ENCODE measurements at places on chromosomes 4 and X. TPM values are rescaled to one million over a fixed set of nuclear protein-coding genes. Genes with fewer than 3 reads are reported as not detected.

POU4F2 gene
- total RNA-seq = not detected

KLB gene
- total RNA-seq = not detected

AADAT gene
- total RNA-seq = 5.7 TPM

RFC1 gene
- total RNA-seq = 36.3 TPM

BRCC3 gene
- 14.9 TPM for total RNA-seq

GABRB1 gene
- total RNA-seq = not detected

ZNF81 gene
- 13.3 TPM for total RNA-seq

GYPB gene
- 1.5 TPM for total RNA-seq

COQ2 gene
- total RNA-seq = 7.6 TPM

ATP2B3 gene
- 0.27 TPM for total RNA-seq

GSX2 gene
- total RNA-seq = not detected

DMP1 gene
- not detected for total RNA-seq

PAGE1 gene
- total RNA-seq = not detected

NHSL2 gene
- 28.8 TPM for total RNA-seq

SRPX gene
- total RNA-seq = 110 TPM

- no peak for DNase-seq
Observed at GRCh38 chr4:125231661-125232060, 83.1 kb upstream of the FAT4 start.

DNA sequence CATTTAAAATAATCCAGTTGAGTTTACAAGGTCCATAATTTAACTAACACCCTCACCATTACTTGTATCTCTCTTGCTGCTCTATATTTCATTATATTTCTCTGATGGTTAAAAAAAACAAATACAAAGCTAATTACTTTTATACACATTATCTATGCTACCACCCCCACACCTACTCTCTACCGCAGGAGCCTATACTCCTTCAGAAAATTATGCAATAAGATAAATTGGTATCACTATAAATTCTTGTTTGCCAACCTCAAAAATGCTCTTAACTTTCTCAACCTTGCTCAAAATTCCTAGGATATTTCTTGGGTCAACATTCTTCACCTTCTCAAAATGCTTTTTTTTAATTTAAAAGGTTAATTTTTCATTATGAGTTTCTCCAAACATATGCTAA is 282.7 kb downstream of the KCTD8 start:
- DNase-seq = no peak

- no peak for DNase-seq
Observed at GRCh38 chrX:8374041-8374825, 90.4 kb upstream of the VCX3B start.

DNA sequence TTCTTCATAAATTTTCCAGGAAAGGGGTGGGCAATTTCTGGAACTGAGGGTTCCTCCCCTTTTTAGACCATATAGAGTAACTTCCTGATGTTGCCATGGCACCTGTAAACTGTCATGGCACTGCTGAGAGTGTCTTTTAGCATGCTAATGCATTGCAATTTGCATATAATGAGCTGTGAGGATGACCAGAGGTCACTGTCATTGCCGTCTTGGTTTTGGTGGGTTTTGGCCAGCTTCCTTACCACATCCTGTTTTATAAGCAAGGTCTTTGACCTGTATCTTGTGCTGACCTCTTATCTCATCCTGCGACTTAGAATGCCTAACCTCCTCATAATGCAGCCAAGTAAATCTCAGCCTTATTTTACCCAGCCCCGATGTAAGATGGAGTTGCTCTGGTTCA is 577.8 kb downstream of the NLGN4X start:
- no peak for DNase-seq

DNA sequence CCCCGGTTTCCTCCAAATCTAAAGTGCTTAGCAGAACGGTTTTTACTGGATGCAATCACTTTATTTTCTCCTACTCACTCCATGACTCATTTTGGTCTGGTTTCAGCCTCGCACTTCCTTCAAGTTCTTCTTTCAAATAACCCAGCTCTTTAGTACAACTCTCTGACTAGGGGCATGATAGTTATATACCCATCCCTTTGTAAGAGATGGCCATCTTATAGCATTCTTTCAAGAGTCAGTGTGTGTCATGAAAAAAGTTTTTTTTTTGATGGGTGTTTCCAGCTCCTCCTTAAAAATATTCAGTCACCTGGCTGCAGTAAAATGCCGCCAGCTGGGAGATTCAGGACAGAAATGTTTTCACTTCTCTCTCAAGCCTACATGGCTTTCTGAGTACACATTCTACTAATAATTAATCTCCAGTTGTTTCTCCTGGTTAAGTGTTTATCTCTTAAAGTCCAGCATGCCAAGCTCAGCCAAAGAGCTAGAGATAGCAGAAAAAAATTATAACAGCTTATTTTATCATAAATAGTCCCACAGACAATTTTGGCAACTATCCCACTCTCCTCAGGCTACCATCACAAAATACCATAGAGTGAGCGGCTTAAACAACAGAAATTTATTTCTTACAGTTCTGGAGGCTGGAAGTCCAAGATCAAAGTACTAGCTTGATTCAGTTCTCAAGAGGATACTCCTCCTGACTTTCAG is 139.3 kb downstream of the GASK1B start:
- no peak for DNase-seq

- DNase-seq = no peak
Observed at GRCh38 chr4:100848841-100849240, 331.0 kb upstream of the EMCN start.

- no peak for DNase-seq
Observed at GRCh38 chr4:24956091-24956490, 43.2 kb upstream of the CCDC149 start.

- DNase-seq = no peak
Observed at GRCh38 chr4:2606960-2607506, 70.6 kb downstream of the FAM193A start.

DNA sequence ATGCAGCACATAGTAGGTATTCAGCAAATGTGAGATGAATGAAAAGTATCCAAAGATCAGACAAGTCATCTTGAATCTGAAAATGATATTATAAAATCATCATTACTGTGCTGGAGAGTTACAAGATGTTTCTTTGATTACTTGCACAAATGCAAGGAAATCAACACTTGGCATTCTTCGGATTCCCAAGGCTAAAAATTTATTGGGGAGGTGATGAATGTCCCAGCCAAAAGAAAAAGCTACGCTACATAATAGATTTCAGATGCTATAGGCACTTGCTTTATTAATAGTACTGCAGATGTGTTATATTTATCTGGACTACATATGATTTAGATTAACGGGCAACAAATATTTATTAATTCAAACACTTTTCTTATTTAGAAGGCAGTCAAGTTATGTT is 286.7 kb upstream of the TENM3 start:
- no peak for DNase-seq

DNA sequence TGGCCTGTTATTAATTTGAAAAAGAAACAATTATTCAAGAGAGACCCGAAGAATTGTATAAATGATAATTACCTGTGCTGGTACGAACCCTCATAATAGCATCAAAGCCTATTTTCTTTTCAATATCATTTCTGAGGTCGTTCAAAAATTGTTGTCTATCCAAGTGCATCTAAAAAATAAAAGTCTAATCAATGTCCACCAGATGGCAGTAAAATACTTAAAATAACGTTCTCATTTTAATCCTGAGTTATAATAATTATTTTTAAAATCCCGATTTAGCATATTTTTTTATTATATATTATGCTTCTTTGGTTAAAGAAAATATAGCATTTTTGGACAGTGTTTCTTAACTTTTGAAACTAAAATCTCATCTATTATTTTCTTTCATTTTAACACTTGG is 55.7 kb downstream of the METTL14 start:
- no peak for DNase-seq

DNA sequence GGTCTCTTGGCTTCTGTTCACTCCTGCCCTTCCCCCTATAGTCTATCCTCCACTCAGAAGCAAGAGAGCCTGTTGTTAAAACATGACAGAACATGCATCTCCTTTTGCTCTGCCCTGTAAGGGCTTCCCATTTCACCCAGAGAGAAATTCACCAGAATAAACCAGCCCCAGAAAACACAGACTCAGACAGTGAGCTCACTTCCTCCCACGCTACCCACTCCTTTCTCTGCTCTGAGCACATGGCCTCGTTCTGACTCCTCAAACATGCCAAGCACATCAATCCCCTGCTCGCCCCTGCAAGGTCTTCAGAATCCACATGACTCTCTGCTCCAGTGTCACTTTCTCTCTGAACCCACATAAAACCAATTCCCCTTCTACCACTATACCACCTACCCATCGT is 50.4 kb downstream of the MID1 start:
- no peak for DNase-seq

DNA sequence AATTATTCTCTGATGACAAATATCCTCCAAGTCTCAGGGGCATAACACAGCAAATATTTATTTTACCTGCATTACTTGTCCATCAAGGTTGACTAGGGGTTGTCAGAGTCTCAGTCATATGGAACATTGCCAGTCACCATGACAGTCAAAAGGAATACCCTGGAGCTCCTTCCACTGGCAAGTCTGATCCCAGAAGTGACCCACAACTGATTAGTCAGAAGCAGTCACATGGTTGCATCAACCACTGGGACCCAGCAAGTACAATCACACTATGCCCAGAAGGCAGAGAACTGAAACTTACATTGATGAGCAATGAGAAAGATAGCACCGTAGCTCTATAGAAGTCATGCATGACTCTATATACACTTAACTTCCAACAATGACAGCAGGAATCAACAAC is 41.9 kb upstream of the SOD3 start:
- no peak for DNase-seq

DNA sequence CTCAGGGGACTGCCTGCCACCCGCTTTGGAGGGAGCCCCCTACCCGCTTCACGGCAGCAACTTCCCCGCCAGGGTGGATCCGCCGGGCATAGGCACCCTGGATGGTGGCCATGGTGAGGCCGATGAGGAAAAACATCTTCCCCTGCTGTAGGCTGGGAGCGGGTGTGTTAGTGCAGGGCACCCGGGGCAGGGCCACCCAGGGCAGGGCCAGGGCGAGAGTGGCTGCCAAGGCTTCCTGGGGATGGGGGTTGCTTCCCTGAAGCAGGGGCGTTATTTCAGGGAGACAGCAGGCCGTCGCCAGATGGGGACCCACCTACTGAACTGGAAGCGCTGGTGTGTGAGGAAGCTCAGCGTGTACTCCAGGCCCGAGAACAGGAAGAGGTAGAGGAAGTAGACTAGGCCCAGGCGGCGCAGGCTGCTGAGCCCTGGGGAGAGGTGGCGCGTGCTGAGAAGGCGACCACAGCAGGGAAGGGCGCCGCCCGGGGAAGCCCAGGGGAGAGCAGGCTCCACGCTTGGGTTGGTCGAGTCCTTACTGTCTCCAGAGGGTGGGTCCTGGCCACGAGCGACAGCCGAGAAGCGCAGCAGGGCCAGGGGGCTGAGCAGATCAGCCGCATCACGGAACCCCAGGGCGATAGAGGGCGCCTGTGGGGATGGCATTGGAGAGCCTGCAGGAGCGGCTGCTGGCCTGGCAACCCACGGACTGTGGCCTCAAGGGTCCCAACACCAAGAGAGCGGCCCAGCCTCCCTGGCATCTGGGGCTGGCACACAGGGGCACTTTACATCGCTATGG is 31.5 kb downstream of the NOP14 start:
- peak; percentile 87 for DNase-seq

DNA sequence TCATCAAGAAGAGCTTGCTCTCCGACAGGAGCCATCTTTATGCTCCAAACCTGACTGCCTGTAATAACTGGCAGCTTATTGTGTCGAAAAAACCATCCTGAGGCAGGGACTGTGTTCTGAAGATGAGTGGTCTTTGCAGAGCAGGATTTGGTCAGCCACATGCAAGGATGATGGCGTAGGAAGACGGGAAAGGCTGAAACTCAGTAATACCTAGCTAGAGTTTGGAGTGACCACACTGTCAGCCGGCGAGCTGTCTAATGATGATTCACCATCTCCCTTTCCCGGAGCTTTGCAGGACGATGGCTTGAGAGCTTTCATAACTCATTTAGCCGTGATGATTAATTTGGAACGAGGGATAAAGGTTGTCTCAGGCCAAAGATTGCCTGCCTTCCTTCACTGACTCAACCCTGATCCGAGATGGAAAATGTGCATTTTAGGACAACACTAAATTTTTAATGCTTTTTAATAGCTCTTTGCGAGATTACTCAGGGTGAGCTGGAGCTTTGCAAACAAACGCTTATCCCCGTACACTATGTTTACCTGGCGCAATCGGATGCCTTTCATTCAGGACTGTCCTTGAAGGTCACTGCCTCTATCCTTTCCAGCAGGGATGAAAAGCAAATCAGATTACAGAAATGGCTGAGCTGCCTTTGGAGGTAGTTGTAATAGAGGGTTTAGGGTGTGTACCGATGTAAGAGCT is 288.5 kb downstream of the ASMT start:
- no peak for DNase-seq

GRCh38 chr4:78568640-78569305 is 17.2 kb downstream of the ANXA3 start:
- no peak for DNase-seq

DNA sequence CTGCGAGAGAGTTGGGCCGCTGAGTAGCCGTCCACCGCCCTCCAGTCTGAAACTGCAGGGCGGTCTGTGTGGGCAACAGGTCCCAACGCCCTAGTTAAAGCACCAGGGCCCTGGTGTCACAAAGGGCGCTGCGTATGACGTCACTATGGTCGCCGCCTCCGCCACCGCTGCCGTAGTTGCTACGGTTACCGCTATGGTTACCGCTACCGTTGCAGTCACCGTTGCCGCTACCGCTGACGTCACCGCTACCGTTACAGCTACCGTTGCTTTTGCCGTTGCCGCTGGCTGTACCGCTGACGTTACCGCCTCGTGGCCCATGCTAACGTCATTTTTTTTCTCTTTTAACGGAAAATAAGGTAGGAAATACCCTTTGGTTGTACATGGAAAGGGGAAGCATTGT is at the start of gene PPP1R2C:
Gene PPP1R2C, minus strand, starts transcription at position 68 of the 400 bp plus-strand sequence. CDS start 84 bp downstream, outside the sequence.
- DNase-seq = no peak

GRCh38 chrX:24169211-24169610 is 19.7 kb downstream of the ZFX start:
- DNase-seq = no peak

GRCh38 chrX:40096395-40097091 is 1.2 kb downstream of the BCOR start:
- peak; percentile 84 for DNase-seq

GRCh38 chr4:48225368-48226141 is 44.1 kb downstream of the TEC start:
- no peak for DNase-seq

DNA sequence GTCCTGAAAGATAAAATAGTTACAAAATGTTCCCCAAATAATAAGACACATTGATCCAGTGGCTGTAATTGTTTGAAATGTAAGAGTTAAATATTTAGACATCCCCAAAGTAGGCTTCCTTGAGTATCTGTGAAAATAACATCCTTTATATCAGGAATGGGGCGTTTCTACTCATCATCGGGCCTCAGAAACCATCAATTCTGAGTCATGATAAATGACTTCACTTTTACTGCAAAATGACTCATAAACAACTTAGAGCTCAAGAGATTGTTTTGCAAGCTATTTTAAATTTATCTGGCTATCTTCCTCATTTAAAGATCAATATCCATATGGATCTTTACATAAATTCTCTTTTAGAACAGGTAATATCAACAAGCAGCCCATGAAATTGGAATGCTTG is 369.4 kb upstream of the CNKSR2 start:
- DNase-seq = no peak

GRCh38 chr4:40763228-40763716 is 13.5 kb downstream of the NSUN7 start:
- no peak for DNase-seq
